ENCODE measurements at places on chromosomes 1 and 21.

GRCh38 chr1:23394181-23394580, 24.5 kb upstream of the ZNF436 start:
- peak; percentile 95 for DNase-seq

GRCh38 chr21:45146801-45147200, 72.4 kb downstream of the ADARB1 start:
- no peak for DNase-seq

DNA sequence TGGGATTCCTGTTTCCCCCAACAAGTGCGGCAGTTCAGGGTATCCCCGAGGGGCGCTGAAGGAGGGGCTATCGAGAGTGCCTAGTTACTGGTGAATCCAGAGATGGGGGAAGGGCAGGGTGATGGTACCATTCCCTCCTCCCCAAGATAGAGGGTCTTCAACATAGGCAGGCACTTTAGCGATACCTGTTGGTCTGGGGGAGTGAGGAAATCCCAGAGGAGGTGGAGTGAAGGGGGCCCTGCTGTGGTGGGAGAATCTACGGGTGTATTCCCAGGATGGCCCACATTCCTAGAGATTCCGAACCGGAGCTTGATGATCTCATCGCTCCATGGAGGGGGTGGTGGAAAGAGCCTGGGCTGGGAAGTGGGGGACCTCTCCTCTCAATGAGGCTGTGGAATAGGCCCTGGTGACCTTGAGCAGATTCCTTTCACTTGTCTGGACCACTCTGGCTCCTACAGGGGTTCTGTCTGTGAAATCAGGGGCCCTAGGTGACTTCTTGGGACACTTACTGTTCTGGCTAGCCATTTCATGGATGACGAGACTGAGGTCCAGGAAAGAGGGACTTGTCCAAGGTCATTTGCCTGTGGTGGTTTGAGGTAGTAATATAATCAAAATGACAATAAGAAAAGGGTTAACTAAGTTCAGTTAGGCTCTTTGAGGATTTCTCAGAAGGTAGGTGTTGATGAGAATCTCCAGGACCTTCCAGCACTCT, 52.7 kb upstream of the SYNC start:
- no peak for DNase-seq

GRCh38 chr1:232728507-232729263, 76.5 kb upstream of the MAP10 start:
- DNase-seq: peak; percentile 33

DNA sequence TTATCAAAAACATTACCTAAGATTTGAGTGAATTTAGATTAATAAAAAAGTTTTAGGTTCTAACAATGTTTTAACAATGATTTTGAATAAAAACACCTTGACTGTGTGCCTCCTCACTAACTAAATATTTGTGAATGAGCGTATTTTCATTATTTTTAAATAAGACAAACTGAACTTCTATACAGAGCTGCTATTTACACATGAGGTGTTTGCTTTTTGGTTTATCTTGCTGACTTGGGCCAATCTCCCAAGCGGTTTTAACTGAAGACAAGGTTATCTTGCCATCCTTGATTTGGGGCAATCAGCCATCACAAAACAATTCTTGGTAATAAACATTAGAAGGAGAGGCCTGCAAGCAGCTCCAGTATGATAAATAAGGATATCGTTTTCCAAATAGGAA, 108.2 kb upstream of the NRIP1 start:
- DNase-seq: no peak

- no peak for DNase-seq
These were observed 11.1 kb downstream of the NOS1AP start for GRCh38 chr1:162080472-162081015.

DNA sequence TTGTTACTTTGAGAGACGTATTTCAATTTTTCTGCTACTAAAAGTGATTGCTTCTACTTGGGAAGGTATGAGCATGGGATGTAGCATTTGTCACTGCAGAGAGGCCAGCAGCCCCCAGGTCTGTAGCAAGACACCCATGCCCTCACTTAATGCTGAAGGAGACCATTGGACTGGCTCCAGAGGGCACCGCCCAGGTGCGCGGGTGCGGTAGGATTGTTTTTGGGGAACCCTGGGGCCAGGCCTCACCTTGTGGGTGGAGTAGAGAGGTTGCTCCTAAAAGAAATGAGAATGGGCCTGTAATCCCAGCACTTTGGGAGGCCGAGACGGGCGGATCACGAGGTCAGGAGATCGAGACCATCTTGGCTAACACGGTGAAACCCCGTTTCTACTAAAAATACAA, 30.6 kb upstream of the IFNGR2 start:
- DNase-seq: no peak

- DNase-seq: no peak
These were observed 22.7 kb downstream of the PRKACB start for GRCh38 chr1:84166797-84167196.

- DNase-seq: no peak
These were observed 20.2 kb downstream of the C1orf174 start for GRCh38 chr1:3879787-3880428.

DNA sequence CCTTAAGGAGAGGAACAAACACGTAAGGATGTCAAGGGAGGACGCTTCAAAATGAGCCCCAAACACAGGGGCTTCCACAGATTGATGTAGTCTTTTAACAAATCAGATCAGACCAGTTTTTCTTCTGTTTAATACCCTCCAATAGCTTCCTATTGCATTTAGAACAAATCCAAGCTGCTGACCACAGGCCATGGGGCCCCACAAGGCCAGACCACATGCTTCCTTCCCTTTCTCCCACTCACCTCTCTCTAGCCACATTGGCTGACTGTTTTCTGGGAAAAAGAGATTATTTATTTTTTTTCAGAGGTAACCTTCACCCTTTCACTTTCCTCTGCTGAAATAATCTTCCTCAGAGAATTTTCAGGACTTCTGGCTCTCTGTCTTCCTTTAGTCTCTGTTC, 380.6 kb downstream of the SIPA1L2 start:
- DNase-seq: peak; percentile 45

DNA sequence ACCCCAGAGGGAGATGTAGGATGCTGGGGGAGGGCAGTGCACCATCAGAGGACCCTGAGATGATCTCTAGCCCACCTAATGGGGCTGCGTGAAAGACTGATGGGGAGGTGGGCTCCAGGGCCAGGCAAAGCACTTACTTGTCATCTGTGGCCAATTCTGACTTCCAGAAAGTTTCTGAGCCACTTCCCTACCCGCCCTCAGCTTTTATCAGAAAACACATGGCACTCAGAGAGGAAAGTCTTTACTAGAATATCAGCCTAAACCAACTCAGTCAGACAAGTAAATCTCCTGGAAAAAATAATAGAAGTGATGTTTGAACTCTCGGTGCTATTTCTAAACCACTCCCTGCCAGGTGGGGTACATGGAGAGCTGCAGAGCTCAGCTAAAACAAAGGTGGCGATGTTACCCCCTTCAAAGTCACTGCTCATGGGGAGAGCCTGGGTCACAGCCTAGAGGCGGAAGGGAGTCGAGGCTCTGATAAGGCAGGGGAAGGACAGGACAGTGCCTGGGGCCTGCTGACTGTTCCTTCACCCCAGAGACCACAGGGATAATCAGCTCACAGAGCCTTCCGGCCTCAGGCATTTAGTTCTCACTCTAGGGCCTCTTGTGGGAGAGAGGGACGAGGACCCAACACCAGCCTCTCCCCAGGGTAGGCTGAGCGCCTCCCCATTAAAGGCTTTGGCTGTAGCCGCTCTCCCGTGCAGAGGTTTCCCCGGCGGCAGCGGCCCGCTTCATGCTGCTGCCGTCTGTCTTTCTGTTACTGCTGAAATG, 14.2 kb downstream of the SMIM12 start:
- DNase-seq: no peak

- no peak for DNase-seq
These were observed 55.5 kb downstream of the EDN2 start for GRCh38 chr1:41428738-41429640.

DNA sequence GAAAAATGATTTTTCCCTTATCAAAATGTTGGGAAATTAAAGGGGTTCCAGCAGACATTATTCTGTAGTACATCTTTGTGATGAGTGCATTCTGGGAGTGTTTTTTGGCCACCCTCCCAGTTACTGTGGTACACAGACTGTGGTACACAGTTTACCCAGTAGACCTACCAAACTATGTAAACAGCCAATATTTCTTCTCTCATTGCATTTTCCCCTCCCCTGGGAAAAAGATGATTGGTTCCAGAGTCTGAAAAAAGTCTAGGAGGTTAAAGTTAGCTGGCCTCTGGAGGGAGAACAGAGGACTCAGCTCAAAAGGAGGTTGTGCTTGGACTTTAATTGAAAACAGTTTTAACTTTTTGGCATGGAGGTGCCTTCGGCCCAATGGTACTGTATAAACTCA, 42.5 kb downstream of the PGM1 start:
- DNase-seq: peak; percentile 63

- DNase-seq: no peak
These were observed 1574.2 kb downstream of the PLA2G4A start for GRCh38 chr1:188402986-188403385.

- no peak for DNase-seq
These were observed 23.2 kb upstream of the SPATA6 start for GRCh38 chr1:48495166-48495565.

GRCh38 chr1:28928314-28928941, 14.1 kb downstream of the EPB41 start:
- DNase-seq: no peak

GRCh38 chr21:37378700-37379139, 12.1 kb downstream of the DYRK1A start:
- no peak for DNase-seq

DNA sequence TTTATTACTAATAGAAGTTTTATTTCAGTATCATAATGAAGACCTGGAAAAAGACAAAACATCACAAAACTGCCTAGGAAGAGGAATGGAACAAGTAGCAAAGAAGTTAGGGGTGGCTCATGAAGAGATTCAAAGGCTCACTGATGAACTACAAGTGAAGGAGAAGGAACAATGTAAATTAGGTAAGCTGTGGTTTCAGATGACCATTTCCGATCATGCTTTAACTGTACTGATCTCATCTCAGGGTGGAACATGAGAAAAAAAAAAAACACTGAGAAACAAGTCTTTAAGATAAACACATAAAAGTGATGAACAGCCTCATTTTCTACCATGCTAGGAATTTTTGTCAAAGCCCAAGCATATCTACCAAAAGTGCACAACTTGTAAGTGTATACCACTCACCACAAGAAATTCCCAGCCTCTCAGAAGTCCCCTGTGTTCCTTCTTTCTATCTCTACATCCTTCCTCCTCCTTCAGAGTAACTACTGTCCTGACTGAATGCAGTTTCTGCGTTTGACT, 19.6 kb downstream of the CCDC30 start:
- DNase-seq: no peak

DNA sequence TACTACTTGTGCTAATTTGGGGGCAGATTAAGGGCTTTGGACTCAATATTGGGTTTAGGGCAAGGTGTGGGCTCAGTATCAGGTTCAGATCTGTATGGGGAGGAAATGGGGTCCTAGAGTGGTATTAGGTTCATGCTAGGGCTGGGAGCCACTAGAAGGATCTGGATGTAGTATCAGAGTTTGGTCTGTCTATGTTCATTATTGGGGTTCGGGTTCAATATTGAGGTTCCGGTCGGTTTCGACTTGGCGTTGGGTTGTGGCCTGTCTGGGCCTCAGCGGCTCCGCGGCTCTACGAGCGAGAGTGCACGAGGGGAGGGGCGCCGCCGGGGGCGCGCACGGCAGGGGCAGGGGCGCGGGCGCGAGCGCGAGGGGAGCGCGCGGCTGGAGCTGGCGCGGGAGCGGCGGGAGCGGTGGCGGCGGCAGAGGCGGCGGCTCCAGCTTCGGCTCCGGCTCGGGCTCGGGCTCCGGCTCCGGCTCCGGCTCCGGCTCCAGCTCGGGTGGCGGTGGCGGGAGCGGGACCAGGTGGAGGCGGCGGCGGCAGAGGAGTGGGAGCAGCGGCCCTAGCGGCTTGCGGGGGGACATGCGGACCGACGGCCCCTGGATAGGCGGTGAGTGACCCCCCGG, at the start of gene PTPRF:
TSS of gene PTPRF (plus strand) at position 401 of the 624 bp plus-strand sequence. CDS start 14,193 bp downstream, outside the sequence.
- peak; percentile 37 for DNase-seq

DNA sequence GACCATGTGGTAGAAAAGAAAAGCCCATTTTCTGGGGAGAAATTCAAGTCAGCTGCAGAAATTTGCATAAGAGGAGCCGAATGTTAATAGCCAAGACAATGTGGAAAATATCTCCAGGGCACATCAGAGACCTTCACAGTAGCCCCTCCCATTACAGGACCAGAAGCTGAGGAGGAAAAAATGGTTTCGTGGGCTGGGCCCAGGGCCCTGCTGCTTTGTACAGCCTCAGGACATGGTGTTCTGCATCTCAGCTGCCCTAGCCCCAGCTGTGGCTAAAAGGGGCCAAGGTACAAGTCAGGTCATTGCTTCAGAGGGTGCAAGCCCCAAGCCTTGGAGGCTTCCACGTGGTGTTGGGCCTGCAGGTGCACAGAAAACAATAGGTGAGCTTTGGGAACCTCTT, 108.3 kb downstream of the DMRTB1 start:
- DNase-seq: no peak

DNA sequence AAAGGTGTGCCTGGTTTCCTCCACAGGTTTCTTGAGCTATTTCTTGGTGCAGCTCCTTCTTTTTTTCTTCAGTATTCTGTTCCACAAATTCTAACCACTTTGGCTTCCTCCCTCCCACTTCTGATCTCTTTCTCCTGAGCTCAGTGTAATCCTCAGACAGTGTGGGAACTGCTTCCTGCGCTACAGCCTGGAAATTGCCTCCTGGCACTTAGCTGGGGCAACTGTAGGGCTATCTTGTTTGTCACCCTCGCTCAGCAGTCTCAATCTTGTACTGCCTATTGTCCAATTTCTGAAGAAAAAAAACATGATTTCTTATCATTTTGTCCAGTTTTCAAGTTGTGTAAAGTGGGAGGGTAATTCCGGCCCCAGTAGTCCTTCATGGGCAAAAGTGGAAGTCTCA, 24.0 kb upstream of the GALNT2 start:
- no peak for DNase-seq

DNA sequence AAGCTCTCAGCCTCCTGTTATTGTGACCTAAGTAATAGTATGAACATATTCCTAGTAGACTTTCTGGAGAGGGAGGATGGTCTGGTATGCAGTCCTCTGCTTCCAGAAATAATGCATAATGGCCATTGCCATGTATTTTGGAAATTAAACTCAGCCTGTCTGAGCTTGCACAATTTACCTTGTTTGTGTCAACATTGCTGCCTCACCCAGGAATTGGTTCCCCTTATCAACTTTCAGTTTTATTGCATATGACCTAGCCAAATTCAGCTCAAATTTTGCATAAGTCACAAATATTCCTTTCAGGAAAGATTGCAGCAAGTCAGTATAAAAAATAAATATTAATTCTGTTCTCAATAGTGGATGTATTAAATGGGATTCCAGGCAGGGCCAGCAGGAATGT, 101.9 kb upstream of the SLC5A9 start:
- no peak for DNase-seq

DNA sequence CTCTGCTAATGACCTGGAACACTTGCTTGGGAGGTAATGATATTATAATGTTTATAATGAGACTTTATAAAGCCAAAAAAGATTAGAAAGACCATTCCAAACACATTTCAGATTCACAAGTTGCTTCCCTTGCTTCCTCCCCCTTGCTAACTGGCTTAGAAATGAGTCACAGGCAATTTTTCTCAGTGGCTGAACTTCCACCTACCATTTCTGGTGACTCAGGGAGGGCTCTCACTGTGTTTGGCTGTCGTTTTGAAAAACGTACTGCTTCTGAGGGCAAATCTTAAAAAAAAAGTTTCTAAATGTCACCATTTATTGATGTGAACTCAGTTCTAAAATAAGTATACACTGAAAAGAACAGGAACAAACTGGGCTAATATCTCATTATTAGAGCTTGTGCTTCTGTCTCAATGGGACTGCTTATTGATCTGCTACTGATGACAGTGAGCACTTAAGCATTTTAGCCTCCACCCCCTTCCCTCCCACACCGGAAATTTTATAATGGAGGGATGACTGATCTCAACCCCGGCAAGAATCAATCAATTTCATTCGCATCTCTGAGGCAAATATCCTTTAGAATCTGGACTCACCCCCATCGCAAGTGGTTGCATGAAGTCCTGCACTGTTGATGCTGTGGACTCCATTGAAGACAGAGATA, 278.3 kb downstream of the KCTD3 start:
- peak; percentile 71 for DNase-seq

All from choroid plexus epithelial cell (primary cell).